ENCODE measurements at places on chromosomes 4 and X.

- no peak for DNase-seq
Measured at GRCh38 chr4:133464311-133464710, 315.2 kb downstream of the PCDH10 start.

- DNase-seq: no peak
Measured at GRCh38 chrX:149979126-149979644, 40.9 kb upstream of the EOLA2 start.

GRCh38 chrX:73849073-73849472, 286.1 kb downstream of the CHIC1 start:
- no peak for DNase-seq

DNA sequence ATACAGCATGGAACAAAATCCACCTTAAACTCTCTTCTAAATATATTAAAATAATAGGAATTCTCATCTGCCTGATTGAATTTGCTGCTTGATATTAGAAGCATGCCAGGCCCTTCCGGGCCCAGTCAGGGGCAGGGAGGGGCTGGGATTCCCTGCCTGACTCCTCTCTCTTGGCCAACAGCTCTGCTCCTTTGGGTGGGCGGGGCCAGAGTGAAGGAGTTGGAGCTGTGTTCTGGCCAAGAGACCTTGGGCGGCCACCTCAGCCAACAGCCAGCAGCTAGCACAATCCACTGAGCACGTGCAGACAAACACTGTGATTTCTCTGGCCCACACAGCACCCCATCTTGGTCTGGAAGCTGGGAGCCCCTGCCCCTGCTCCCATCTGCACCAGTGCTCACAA, 140.3 kb downstream of the PJA1 start:
- DNase-seq: no peak

DNA sequence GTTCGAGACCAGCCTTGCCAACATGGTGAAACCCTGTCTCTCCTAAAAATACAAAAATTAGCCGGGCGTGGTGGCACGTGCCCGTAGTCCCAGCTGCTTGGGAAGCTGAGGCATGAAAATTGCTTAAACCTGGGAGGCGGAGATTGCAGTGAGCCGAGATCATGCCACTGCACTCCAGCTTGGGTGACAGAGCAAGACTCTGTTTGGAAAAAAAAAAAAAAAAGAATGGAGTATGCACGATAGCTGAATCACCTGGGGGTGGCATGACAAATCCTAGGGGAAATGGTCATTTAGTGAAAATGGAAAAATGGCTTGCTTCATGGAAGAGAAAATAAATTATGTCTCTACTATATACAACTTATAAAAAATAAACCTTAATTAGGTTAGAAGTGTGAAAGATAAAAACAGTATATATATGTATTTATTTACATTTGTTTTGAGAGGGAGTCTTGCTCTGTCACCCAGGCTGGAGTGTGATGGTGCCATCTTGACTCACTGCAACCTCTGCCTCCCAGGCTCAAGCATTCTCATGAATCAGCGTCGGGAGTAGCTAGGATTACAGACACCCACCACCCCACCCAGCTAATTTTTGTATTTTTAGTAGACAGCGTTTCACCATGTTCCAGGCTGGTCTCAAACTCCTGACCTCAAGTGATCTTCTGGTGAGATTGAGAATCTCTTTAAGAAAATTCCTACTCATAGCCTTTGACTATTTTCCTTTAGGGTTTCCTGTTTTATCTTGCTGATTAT, 19.3 kb upstream of the ING2 start:
- DNase-seq: no peak

DNA sequence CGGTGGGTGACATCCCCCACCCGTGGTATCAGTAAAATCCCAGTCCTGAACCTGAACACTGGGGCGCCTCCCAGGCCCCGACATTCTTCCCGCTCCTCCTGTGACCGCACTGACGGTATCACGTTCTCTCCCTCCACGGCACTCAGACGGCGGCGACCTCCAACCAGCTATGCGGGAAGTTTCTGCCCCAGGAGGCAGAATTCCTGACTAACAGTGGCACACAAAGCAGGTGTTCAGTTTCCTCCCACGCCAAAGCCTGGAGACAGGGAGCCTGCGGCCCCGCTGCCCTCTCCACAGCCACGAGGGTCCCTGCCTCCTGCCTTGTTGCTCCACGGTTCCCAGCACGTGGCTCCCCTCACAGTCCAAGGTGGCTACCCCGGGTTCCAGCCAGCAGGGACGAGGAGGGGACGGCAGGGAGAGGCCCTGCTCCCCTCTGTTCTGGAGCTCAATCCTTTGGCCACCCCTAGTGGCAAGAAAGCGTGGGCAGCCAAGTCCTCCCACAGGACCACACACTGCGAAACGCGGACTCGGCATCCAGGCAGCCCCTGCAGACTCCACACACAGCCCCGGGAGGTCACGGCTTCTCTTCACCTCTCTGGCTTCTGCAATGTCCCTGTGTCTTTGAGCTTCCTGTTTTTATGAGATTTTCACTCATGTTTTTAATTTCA, 15.2 kb downstream of the CTBP1 start:
- no peak for DNase-seq

DNA sequence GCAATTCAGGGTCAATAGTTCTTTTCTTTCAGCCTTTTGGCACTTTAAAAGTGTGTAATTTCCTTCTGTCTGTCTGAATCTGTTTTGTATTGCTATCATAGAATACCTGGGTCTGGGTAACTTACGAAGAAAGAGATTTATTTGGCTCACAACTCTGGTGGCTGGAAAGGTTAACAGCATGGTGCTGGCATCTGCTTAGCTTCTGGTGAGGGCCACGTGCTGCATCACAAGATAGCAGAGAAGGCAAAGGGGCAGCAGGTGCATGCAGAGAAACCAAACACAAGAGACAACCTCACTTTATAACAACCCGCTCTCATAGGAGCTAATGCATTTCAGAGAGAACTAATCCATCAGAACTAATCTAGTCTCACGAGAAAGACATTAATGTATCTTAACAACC, 18.8 kb downstream of the RGN start:
- DNase-seq: no peak

GRCh38 chr4:120971884-120972283, 49.4 kb upstream of the PRDM5 start:
- no peak for DNase-seq

DNA sequence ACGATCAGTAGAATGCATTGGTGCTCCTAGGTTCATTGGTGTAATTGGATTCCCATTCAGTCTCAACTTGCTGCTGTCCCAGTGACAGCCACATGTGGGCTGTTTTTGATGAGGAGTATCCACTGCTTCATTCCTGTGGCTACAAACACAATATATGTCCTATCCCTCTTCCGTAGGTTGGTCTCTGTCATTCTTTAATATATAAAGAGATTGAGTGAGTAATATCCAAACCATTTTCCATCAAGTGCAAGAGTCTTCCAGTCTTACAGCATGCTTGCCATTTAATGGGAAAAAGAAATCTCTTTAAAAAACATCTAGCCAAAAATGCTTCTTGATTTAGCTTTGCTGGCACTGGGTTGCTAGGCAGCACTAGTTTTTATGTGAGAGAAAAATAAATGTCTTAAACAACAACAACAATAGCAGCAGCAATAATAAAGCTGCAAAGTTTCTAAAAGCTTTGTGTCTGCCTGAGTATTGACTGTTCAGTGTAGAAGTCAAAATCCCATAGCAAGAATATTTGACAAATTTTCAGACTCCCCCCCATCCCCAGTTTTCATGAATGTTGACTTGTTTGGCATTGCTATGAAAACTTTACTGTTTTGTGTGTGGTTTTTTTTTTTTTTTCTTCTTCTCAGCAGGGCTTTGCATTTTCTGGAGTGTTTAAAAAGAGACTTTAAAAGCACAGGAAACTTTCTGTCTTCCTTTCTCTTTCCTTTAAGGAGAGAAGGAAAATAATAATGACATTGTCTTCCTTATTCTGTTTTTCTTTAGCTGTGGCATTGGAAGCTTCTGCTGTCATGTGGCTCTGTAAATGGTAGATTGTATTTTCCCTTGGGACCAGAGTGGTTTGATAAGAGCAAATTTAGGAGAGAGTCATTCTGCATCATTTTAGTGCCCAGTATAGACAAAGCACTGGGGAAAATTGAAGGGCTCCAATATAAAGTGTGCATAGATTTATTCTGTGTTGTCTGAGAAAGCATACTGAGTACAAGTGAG, 244.3 kb downstream of the ARHGAP10 start:
- no peak for DNase-seq

GRCh38 chrX:16771483-16772398, 14.5 kb upstream of the TXLNG start:
- DNase-seq: no peak

- DNase-seq: no peak
Measured at GRCh38 chrX:123835661-123836371, 24.0 kb upstream of the XIAP start.

GRCh38 chr4:53502094-53502493, 89.2 kb downstream of the LNX1 start:
- DNase-seq: no peak

- no peak for DNase-seq
Measured at GRCh38 chr4:633406-633805, 8.0 kb downstream of the PDE6B start.

DNA sequence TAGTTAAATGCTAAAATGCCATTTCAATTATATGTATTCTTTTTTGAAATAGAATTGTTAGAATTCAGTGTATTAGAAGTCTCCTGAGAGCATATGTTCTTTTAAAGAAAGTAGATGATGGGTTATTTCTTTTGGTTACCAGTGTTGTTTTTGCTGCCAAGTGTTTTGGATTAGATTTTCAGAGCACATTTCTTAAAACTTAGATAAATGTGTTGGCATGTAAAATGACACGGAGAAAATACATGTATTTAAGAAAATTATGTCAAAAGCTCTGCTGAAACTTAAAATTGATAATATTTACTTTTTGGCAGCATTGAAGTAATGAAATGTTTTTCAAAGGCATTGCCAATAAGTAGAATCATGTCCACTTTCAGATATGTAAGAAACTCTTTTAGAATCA, 379.7 kb downstream of the ADGRL3 start:
- DNase-seq: no peak

DNA sequence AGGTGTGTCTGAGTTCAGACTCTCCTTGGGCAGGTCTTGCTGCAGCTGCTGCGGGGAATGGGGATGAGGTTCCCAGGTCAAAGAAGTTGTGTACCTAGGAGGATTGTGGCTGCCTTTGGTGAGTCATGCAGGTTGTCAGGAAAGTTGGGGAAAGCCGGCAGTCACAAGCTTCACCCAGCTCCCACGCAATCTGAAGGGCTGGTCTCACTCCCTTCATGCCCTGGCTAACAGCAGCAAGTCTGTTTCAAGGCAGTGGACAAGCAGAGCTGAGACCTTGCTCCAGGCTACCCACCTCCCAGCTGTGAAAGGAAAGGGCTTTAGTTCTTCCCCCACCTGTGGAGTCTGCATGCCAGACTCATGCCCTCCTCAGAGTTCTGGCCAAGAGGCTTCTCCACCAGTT, 287.2 kb downstream of the DTHD1 start:
- DNase-seq: no peak

DNA sequence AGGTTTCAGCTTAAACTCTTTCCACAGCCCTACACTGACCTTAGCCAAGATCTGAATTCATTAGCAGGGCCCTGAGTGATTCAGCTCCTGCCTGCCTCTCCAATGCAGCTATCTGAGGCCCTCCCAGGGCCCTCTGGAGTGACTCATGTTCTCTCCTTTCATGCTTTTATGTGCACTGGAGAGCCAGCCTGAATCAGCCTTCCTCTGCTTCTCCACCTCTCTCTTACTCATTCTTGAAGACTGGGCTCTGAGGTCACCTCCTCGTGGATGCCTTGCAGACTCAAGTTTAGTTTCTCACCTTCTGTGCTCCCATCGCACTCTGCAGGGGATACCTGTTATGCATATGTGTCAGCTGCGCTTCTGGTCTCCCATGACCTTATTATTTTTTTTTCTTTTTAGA, 3.1 kb upstream of the OCIAD2 start:
- DNase-seq: no peak

- DNase-seq: no peak
Measured at GRCh38 chr4:112513971-112514646, 1.9 kb downstream of the NEUROG2 start.

GRCh38 chr4:79014230-79014629, 75.0 kb upstream of the PAQR3 start:
- no peak for DNase-seq

DNA sequence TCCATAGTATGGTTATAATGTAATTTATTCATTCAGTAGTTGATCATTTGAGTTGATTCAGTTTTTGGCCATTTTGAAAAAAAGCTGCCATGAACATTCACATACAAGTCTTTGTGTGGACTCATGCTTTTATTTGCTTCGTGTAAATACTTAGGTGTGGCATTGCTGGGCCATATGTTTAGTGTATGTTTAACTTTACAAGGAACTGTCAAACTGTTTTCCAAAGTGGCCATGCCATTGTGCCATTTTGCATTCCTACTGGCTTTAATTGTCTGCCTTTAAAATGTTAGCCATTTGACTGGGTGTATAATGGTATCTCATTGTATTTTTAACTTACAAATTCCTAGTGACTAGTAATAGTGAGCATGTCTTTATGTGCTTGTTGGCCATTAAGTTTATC, 8.8 kb downstream of the MTM1 start:
- no peak for DNase-seq

- DNase-seq: no peak
Measured at GRCh38 chr4:6772223-6772928, 10.2 kb upstream of the KIAA0232 start.

DNA sequence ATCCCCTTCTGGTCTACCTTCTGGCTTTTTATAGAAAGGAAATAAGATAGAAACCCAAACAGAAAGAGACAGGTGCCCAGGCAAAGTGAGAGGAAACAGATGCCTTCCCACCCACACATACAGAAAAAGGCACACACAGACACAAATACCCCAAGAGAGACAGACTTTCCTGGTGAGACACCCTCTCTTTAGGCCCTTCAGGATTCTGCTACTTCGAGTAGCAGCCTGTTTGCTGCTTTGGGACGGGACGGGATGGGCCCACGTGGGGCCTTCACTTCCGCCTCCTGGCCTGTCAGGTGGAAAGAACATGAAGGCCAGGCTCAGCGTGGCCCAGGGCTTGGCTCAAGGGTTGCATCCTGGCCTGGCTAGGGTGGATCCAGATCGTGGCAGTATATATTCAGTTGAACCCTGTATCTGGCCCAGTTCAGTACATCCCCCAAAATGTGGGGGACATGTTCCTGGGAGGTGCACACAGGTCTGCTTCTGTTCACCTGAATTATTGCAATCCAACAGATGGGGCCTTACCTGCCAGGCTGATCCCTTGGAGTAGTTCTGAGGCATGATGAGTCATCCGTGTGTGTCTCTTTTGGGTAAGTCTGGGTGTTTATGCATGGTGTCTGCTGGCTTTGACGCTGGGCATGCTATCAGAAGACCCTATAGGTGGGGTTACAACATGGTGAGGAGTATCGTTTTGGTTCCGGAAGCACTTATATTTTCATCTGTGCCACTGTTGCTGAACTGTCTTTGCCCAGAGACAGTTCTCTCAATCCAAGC, 2.4 kb downstream of the ZNF275 start:
- DNase-seq: no peak

DNA sequence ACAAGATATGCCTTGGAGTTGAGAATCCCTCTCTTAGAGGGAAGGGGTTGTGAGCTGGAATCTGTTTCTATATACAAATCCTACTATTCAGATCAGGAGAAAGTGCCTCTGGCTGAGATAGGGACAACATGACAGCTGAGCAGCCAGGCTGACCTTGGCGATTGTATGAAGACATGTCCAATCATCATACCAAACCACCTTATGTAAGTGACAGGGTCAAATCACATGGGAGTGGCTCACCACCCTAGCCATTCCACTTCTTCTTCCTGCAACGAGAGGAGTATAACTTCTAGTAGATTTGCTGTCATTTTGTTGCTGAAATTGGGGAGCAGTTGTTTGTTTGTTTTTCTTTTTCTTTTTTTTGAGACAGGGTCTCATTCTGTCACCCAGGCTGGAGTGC, 48.3 kb upstream of the TMEM150C start:
- no peak for DNase-seq

Measured in NCI-H2029 (cell line).